Parietal lobe (tissue), 2 donors: ENCODE measurements at places on chromosomes 12 and 14. TPM values are rescaled to one million over a fixed set of nuclear protein-coding genes. Genes with fewer than 3 reads are reported as not detected.

KRT81 gene
- not detected for total RNA-seq

CLEC1B gene
- not detected for total RNA-seq

ESRRB gene
- total RNA-seq, result 0.63 TPM

HELB gene
- total RNA-seq, result 13.8 TPM

FSCB gene
- total RNA-seq, result 0.31 TPM

PA2G4 gene
- 91.7 TPM for total RNA-seq

ARID2 gene
- total RNA-seq, result 88.0 TPM

LRP6 gene
- 120 TPM for total RNA-seq

NRXN3 gene
- 106 TPM for total RNA-seq

SCNN1A gene
- not detected for total RNA-seq

OR6C6 gene
- not detected for total RNA-seq

CBLN3 gene
- total RNA-seq, result not detected

GYS2 gene
- not detected for total RNA-seq

L2HGDH gene
- total RNA-seq, result 19.1 TPM

PFDN5 gene
- total RNA-seq, result 432 TPM

KCNK13 gene
- 0.31 TPM for total RNA-seq

IFNG-AS1 gene
- 0.31 TPM for total RNA-seq

CLEC6A gene
- not detected for total RNA-seq

SMIM41 gene
- total RNA-seq, result not detected

CELA1 gene
- not detected for total RNA-seq

TSHR gene
- 0.63 TPM for total RNA-seq

SLC24A4 gene
- total RNA-seq, result 0.63 TPM

PZP gene
- not detected for total RNA-seq
